AG09309 (cell line): ENCODE measurements at places on chromosomes 1 and 21.

DNA sequence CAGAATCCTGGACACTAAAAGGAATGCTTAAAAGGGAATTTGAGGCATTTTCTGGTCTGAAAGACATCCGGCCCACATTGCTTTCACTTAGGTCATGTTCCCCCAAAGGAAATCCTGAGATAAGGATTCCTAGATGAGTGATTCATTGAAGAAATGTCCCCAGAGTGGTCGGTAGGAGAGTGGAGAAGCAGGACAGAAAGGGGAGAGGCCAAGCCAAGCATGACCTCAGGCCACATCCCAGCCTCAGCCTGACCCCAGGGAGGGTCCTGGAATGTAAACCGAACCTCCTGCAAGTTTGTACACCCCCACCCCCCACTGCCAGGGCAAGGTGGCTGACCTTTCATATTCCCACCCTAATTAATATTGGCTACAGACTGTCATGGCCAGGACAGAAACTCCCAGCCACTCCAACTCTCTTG is 16.6 kb downstream of the HIVEP3 start:
- DNase-seq: no peak

GRCh38 chr1:58922302-58923089 is 138.6 kb upstream of the JUN start:
- DNase-seq: no peak

- DNase-seq: no peak
Measured at GRCh38 chr1:226984521-226985238, 44.6 kb downstream of the COQ8A start.

- no peak for DNase-seq
Measured at GRCh38 chr1:39127513-39127912, 77.0 kb upstream of the MACF1 start.

DNA sequence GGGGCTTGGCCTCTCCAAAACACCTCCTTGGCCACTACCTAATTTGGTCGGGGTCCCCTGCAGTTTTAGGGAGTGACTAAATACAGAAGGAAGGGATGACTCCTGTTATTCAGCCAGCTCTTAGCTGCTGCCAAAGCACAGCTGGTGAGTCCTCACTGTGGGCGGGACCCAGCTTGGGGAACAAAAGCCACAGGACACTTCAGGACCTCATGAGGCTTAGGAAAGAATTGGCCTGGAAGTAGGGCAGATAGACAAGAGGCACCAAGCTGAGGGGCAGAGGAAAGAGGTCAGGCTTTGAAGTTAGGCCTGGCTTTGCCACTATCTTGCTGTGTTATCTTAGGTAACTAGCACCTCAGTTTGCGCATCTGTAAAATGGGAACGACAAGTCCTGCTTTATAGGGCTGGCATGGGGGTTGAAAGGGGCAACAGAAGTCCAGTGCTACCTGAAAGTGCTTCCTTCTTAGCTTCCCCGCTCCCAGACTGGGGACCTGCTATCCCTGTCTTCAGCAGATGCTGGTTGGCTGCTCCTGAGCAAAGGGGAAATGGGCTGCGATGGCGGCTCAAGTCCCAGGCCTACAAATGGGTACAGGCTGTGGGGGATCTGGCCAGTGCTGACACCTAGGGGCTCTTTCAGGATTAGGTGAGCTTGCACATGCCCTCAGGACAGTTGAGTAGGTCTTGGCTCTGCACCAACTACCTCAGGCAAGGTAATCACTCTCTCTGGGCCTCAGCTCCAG is 15.7 kb downstream of the IFI6 start:
- no peak for DNase-seq

GRCh38 chr1:89887270-89887669 is 66.4 kb downstream of the LRRC8D start:
- no peak for DNase-seq

GRCh38 chr1:87362834-87363426 is 34.2 kb downstream of the LMO4 start:
- no peak for DNase-seq

DNA sequence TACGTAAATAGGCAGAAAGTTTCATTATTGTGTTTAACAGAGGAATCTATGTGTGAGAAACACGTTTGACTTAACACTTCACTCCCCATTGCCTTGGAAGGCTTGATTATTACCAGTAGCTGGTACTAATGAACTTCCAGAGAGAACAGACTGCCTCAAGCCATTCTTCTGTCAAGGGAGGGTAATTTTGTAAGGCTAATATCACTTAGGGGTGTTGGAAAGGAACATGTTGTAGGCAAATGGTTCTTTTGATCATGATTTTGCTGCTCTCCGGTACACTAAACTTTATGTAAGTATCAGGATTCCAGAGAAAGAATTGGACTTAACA is 1.8 kb downstream of the LAMC1 start:
- DNase-seq: no peak

DNA sequence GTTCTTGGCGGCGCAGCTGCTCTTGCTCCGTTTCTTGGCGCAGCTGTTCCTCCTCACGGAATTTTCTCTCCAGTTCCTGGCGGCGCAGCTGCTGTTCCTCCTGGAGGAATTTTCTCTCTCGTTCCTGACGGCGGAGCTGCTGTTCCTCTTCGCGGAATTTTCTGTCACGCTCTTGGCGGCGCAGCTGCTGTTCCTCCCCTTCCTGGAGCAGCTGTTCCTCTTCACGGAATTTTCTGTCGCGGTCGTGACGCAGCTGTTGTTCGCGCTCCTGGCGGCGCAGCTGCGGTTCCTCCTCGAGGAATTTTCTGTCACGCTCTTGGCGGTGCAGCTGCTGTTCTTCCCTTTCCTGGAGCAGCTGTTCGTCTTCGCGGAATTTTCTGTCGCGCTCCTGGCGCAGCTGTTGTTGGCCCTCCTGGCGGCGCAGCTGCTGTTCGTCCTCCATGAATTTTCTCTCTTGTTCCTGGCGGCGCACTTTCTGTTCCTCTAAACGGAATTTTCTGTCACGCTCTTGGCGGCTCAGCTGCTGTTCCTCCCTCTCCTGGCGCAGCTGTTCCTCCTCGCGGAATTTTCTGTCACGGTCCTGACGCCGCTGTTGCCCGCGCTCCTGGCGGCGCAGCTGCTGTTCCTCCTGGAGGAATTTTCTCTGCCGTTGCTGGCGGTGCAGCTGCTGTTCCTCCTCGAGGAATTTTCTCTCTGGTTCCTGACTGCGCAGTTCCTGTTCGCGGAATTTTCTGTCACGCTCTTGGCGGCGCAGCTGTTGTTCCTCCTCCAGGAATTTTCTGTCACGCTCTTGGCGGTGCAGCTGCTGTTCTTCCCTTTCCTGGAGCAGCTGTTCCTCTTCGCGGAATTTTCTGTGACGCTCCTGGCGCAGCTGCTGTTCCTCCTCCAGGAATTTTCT is 7.0 kb downstream of the TCHH start:
- DNase-seq: peak; percentile 3

GRCh38 chr21:27083144-27083543 is 116.3 kb upstream of the ADAMTS5 start:
- no peak for DNase-seq

DNA sequence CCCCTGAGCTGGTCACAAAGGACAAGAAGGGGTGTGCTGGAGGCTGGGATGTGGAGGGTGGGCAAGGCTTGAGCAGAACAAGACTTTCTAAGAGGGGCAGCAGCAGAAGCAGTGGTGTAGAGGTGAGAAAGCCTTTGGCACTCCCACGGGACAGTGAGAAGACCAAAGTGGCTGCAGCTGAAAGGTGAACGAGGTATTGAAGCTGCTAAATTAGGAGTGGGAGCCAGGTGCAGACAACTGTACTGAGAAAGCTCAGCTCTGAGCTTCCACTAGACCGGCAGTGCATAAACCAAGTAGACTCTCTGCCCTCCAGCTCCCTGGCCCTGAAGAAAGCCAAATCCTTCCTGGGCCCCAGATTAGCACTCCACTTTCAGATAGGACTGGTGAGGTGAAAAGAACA is 93.0 kb downstream of the VWA5B1 start:
- no peak for DNase-seq
